ENCODE measurements at places on chromosomes 16 and 17.

- no peak for DNase-seq
Observed at GRCh38 chr17:20896153-20896649, 146.6 kb downstream of the USP22 start.

- no peak for DNase-seq
Observed at GRCh38 chr16:19269098-19269497, 16.4 kb upstream of the CLEC19A start.

DNA sequence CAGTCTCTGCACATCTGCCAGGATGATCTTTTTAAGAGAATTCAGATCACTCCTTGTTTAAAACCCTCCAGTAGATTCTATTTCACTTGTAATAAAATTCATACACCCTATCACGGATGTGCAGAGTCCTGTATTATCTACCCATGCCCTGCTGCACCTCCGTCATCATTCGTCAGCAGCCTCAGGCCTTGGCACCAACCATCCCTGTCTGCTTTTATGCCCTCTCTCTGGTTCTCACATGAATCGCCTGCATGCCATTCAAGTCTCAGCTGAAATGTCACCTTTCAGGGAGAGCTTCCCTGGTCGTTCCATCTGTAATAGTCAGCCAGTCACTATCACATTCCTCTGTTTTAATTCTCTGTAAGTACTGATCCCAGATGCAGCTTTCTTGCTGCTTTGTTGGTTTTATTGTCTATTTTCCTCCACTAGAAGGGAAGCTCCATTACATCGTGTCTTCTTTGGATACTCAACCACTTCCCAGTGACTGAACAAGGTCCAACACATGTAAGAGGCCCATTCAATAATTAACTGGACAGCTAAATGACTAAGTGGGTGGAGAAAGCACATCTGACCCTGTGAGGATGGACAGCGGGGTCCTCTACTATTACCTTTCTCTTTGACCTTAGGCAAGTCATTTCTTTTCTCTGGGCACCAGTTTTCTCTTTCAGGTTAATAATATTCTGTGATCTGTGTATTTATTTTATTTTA is 81.2 kb upstream of the GOT2 start:
- DNase-seq = no peak

GRCh38 chr17:35448214-35448898 is at the start of gene SLFN13:
Gene SLFN13 (minus strand): TSS chr17:35448766. CDS start chr17:35445680, 3,086 bp downstream.
- DNase-seq = peak; percentile 78

GRCh38 chr16:81730090-81731051 is 48.7 kb upstream of the PLCG2 start:
- DNase-seq = peak; percentile 76

DNA sequence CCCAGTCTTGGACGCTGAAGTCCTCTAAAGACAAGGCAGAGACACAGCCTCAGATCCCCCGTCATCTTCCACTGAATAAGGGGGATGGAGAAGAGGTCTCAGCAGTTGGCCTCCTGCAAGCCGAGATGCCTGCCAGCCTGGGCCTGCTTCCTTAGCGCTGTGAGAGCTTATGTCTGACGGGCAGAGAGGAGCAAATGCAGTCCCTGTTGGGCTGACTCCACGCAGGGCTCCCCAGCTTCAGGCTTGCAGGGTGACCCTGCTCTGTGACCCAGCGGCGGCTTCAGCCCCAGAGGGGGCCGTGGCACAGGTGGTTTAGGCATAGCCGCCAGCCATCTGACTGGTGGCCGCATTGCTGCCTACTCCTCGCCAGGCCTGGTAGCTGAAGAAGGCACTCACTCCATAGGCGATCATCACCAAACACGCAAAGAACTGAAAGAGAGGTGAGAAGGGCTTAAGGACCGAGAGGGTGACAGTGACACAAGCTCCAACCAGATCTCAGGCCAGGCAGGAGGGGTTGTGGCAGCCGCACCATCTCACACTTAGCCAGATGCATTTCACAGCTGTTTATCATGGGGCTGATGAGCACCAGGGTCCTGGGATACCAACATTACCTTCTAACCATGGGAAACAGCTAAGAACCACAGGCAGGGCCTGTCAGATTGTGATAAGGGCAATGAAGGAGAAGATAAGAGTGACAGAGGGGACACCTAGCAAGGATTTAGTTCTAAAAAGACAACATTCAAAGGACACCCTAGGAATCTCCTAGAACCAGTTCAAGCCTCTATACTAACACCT is 11.7 kb downstream of the ARL2BP start:
- DNase-seq = no peak

GRCh38 chr16:2339521-2340484 is 725 bp downstream of the ABCA3 start:
- peak; percentile 62 for DNase-seq

GRCh38 chr16:28324887-28325279 is 32.6 kb downstream of the SBK1 start:
- no peak for DNase-seq

GRCh38 chr16:87734644-87735043 is 31.1 kb downstream of the KLHDC4 start:
- no peak for DNase-seq

DNA sequence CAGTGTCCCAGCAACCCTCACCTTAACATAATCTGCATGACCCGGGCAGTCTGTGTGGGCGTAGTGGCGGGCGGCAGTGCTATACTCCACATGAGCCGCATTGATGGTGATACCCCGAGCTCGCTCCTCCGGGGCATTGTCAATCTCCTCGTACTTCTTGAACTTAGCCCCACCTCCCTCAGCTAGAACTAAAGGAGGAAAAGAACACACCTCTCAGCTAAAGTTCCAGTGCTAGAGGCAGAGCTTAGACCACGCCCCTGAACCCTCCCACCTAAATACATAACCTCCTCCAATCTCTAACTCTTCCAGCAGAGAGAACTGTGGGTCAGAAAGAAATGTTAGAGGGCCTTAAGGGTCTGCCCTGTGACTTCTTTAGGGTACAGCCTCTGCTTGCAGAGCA is 855 bp downstream of the TUFM start:
- peak; percentile 52 for DNase-seq

- DNase-seq = no peak
Observed at GRCh38 chr16:2148714-2149629, 547 bp downstream of the RAB26 start.

DNA sequence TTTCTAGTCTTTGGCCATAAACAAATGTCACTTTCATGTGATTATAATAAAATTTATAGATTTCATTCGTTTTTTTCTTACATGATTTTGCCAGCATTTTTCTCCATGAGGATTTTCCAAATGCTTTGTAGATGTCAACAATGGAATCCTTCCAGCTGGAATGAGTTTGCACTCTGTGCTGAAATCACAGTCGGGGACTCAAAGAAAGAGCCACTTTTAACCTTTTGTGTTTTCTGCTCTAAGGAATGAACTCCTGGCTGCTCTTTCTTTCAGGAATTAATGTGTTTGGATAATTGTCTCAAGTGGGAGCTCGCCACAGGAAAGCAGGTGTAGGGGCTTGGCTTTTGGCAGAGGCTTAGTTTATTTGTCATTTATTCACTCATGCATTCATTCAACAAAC is 372.3 kb upstream of the SALL1 start:
- DNase-seq = no peak

GRCh38 chr16:3578121-3578520 is 918 bp upstream of the NLRC3 start:
- no peak for DNase-seq

DNA sequence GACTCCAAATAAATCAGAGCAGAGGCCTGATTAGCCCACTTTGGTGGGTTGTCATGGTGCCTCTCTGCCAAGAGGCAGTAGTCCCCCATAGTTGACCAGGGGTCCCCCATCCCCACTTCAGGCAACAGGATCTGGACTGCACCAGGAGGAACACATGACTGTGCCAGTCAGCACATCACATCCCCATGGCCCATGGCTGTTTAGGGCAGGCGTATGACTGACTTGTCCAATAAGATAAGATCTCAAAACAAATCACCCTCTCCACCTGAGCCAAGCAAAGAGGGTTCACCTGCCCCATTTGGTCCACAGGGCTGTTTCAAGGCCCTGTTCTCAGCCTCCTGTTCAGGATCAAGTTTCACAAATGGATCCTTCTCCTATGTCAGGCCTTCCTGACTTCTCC is 93.3 kb downstream of the C16orf78 start:
- no peak for DNase-seq

- DNase-seq = peak; percentile 40
Observed at GRCh38 chr17:80649672-80650330, 105.2 kb downstream of the RPTOR start.

GRCh38 chr17:18071751-18072150 is 16.0 kb upstream of the DRG2 start:
- DNase-seq = no peak

GRCh38 chr16:9323170-9323569 is 231.7 kb downstream of the HAPSTR1 start:
- DNase-seq = no peak

DNA sequence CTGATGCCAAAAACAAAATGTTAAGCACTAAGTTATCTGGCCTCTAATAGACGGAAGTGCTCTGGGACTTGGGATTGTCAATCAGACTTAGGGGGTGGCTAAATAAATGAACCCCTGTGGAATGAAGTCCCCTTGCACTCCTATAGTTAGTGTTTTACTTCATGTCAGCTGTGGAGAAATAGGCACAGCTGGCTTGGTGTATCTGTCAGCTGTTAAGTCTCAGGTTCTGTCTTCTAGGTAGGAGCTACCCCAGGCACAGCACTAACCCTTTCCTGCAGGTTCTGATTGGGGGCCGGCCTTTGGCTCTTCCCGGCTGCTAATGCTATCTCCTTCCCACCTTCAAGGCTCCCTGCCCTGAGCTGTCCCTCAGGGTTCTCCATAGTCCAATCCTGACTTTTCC is 410.6 kb downstream of the UTP18 start:
- no peak for DNase-seq

DNA sequence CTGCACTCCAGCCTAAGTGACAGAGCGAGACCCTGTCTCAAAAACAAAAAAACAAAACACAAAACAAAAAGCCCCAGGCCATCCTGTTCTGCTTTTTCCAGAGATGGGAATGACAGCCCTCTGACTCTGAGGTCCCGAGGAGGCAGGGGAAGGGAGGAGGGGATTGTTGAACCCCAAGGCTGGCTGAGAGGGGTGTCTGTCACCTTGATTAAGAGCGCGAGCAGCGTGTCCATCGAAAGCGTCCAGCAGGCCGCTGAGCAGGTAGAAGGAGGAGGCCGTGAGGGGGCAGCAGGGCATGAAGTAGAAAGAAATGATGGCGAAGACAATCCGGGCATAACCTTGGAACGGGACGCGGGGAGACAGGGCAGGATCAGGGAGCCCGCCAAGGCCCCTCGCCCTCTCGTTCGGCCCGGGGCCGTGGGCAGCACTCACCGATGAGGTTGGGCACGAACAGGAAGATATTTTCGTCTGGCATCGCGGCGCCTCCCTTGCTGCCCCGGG is 593 bp downstream of the CDIPT start:
- no peak for DNase-seq

DNA sequence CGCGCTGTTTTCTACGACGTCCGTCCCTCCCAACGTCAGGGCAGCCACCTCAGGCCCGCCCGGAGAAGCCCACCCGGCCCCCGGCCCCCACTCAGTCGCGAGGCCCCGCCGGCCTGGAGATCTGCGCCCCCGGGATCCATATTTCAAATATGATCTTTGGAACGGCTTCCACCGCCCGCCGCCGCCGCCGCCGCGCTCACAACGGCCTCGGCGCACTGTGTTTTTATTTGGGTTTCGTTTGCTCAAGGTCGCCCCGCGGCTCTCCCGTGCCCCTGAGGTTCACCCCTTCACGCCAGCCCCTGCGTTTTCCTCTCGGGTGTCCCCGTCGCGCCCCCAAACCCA is 4.2 kb upstream of the CBX4 start:
- DNase-seq = peak; percentile 56

DNA sequence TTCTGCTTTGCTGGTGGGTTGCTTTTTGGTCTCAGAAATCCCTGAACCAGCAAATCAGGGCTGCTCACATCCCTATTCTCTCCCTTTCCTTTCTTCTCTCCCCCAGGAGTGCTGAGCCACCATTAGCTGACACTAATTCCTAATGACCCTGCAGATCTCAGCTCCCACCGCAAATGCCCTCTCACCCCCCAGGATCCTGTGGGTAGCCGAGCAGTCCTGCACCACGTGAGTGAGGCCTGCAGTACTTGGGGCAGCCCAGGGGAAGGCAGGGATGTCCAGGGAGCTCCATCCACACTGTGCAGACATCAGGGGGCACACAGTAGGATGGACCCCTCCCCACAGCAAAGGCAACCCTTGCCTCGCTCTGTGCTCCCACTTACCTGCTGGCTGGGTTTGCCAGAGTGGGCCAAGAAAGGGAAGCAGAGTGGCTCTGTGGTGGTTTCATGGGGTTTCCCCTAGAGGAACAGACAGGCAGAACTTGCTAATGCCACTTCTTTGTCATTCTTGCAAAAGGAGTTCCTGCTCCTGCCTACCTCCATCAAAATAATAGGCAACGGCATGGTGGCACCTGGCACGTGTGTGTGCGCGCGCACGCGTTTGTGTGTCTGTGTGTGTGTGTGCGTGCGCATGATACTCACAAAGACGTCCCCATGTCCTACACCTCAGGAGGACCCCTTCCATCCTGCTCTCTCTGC is 135.6 kb downstream of the GAS7 start:
- no peak for DNase-seq

DNA sequence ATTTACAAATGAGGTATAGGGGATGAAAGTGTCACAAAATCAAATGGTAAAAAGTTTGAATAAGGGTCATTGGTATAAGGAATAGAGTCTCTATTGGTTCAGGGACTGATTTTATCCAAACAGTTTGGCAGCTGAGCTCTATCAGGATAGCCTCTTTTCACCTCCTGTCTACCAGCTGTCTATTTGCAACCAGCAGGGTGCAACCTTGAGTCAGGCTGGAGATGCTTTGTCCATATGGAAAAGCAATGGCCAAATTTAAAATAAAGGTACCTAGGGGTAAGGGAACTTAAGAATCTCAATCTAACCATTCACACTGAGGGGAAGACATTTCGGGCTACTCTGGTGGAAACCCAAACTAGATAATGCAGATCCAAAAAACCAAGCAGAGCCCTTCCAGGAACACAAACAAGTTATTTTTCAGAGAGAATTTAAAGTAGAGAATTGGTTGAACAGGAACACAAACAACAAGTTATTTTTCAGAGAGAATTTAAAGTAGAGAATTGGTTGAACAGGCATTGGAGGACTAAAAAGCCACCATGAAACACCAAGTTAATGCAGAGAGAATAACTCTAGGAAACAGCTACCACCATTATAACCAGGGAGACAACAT is 12.6 kb upstream of the CA10 start:
- no peak for DNase-seq

DNA sequence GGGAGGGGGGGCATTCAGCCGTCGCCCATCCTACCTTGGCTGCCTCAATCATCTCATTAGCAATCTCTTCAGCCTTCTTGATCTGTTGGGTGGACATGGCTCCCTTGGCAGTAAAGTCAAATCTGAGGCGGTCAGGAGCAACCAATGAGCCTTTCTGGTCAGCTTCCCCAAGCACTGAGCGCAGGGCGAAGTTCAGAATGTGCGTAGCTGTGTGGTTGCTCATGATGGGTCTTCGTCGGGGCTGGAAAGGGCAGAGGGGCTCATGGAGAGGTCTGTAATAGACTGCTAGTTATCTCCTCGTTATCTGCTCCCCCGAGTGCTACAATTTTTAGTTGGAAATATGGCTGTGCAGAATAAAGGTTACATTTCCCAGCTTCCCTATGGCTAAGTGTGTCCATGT is 7.2 kb upstream of the EXOSC6 start:
- no peak for DNase-seq

GRCh38 chr17:81238490-81238814 is 403 bp downstream of the TEPSIN start:
- DNase-seq = no peak

GRCh38 chr16:58154345-58154744 is 25.2 kb upstream of the CFAP20 start:
- no peak for DNase-seq

Measured in GM13977 (cell line).